Activated CD8-positive, alpha-beta T cell treated with anti-CD3 and anti-CD28 coated beads, Interleukin-2, amount 10 ng/mL, durations not matched to agents 7 days and 5 days (primary cell): ENCODE measurements at places on chromosomes 1 and 21. TPM values are rescaled to one million over a fixed set of nuclear protein-coding genes. Genes with fewer than 3 reads are reported as not detected.

AMY1C gene
- total RNA-seq, result not detected

DNA sequence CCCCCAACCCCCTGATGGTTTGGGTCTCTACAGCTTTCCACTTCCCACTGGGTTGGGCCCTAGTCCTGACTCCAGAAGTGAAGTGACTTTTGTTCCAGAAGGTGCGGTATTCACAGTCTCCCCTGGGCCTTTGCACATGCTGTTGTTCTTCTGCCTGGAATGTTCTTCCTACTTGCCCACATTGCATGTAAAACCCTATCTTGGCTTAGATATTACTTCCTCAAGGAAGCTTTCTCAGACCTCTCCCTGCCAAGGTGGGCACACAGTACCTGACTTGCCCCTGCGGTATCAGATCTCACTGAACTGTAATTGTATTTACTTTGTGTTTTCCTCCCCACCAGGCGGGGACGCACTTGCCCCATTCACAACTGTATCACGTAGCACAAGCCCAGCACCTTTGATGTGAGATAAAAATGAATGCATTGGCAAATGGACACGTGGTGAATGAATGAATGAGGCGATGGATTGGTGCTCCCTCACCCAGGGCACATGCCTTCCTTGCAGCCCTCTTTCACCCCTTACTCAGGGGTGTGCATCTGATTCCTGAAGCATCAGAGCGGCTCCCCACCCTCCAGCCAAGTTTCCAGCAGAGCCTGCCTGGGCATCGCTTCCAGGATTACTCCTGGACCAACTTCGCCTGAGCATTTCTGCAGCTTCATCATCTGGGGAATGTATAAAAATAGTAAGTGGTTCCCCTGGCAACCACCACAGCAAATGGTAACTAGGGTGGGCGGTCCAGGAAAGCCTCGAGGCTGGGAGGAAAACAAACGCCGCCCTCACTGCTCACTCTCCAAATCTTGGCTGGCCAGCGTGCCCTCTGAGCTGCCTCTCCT, 19.8 kb downstream of the NENF start:
- DNase-seq, result no peak

DNA sequence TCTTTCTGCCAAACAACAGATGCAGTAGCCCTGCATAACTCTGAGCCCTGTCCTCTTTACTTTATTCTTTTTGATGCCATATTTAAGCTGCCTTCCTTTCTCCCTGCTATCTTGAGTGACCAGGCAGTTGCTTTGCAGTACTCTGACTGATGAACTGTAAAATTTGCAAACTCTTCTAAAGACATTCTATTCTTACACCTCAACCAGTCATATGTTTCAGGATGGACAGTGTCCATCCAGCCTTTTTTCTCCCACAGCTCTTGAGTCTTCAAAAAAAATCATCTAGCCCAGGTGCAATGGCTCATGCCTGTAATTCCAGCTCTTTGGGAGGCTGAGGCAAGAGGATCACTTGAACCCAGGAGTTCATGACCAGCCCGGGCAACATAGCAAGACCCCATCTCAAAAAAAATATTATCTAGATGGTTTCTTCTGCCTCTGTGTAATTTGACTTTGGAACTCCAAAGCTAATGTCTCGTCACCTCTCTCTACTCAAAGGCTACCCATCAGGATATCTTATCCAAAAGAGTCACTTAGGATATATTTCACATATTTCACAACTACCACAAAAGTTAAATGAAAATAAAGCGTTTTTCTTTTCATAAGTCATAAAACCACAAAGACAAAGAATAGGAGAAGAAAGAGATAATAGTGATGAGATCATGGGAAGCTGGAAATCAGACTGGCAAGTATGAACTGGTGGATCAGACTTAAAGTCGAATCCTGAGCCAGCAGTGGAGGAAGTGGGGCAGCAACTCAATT, 54.6 kb upstream of the IPO9 start:
- no peak for DNase-seq

- no peak for DNase-seq
These were observed 88.4 kb downstream of the PDE4B start for GRCh38 chr1:65881067-65881594.
